Ureter (tissue), 1 donor: ENCODE measurements at places on chromosomes 11 and 22. TPM values are rescaled to one million over a fixed set of nuclear protein-coding genes. Genes with fewer than 3 reads are reported as not detected.

Gene SEC14L3
- total RNA-seq: not detected

Gene ACRV1
- total RNA-seq: not detected

Gene DEPDC7
- total RNA-seq: 0.86 TPM

Gene CXCR5
- not detected for total RNA-seq

Gene MMP12
- total RNA-seq: not detected

Gene CASP1
- 39.6 TPM for total RNA-seq

Gene SHISA8
- not detected for total RNA-seq

Gene LGALS12
- not detected for total RNA-seq

Gene TYR
- not detected for total RNA-seq

Gene CNTN5
- total RNA-seq: 1.2 TPM

Gene SPTBN2
- total RNA-seq: 33.7 TPM

Gene TMEM191C
- 0.31 TPM for total RNA-seq

Gene MOGAT2
- 8.2 TPM for total RNA-seq

Gene PDE2A
- total RNA-seq: 49.6 TPM

Gene B3GAT3
- 50.7 TPM for total RNA-seq
